HS-5 (cell line): ENCODE measurements at places on chromosomes 1 and 21.

GRCh38 chr1:36656271-36656670 lies 173.6 kb upstream of the CSF3R start:
- no peak for DNase-seq

DNA sequence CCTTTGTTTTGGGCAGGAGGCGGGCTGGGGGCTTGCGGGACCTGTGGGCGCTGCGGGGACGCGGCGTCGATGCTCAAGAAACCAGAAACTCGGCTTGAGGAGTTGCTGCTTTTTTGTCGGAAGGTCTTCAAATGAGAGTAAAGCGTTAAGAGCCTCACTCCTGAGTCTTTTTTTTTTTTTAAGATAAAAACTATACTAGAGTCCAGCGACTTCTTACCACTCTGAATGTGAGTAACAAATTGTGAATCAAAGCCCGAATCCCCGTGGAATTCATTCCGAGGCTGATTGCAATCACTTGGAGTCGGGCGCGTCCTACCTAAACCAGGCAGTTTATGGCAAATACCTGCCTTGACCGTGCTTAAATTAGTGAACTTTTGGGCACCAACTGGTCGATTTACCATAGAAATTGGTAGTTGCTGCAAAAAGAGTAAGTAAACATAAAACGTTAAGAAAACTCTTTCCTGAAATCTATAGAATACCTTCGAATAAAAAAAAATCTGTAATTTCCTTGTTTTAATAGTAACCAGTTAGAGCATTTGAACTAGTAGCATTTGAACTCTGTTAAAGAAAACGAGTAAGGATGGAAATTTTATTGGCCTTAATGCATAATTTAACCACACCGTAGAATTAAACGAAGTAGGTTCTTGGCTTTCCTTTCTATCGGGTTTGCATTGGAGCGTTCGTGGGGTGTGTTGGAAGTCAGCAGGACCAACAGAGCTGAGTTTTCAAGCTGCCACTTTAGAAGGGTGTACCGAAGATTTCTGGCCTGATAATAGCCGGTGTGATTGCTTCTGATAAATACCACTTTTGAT lies 769 bp downstream of the GPSM2 start:
- no peak for DNase-seq

- no peak for DNase-seq
Measured at GRCh38 chr1:196951711-196952394, 8.3 kb downstream of the CFHR2 start.

DNA sequence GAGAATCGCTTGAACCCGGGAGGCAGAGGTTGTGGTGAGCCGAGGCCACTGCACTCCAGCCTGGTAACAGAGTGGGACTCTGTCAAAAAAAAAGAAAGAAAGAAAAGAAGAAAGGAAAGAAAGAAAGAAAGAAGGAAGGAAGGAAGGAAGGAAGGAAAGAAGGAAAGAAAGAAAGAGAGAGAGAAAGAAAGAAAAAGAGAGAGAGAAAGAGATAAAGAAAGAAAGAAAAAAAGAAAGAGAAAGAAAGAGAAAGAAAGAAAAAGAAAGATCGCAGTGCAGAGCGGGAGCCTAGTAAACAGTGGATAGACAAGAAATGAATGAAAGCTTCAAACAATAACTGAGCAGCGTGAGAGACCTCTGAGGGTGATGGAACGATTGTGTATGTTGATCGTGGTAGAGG lies 20.6 kb upstream of the GRHL3 start:
- no peak for DNase-seq

DNA sequence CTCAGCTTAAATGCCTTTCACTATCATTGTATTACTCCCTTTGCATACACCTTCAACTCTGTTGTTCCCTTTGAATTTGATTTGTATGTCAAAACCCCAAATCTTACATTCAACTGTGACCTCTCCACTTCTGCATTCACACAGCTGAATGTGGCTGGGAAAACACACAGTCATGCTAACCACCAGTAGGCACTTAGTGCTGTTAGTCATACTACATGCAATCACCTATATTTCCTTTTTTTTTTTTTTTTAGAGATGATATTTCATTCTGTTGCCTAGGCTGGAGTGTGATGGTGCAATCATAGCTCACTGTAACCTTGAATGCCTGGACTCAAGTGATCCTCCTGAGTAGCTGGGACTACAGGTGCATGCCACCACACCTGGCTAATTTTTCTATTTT lies 16.2 kb downstream of the BTBD8 start:
- DNase-seq, result no peak

- no peak for DNase-seq
Measured at GRCh38 chr1:154972213-154972516, 1.6 kb upstream of the SHC1 start.

DNA sequence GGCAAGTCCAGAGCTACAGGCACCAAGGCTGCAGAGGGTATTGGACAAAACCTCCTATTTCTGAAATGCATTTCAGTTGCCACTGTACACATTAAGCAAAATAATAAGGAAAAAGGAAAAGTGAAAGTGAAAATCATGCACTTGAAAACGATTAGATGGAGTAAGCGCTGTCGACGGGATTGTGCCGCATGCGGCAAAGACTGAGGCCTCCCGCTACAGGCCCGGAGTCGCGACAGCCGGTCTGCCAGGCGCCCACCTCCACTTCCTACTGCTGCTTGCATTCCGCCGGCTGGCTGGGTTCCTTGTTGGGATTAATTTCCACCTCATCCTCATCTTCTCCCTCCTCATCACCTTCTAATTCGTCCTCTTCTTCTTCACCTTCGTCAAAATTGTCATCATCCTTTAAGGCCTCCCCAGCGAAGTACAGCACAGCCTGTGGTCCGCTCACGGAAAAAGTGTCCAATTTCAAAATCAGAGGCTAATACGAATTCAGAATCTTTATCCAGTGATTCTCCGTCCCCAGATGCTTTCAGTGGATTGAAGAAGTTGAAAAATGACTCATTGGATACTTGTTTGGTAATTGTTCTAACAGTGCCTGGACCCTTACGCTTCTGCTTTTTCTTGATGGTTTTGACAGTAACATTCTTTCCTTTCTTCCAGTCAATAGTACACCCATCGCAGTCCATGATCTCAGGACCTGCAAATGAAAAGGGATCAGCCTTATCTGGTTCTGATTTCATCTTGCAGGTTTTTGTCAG lies 38.0 kb downstream of the CD58 start:
- no peak for DNase-seq

- DNase-seq, result no peak
Measured at GRCh38 chr1:247962911-247963588, 2.0 kb upstream of the OR2AK2 start.

GRCh38 chr21:42535602-42536171 lies 22.0 kb downstream of the SLC37A1 start:
- no peak for DNase-seq

DNA sequence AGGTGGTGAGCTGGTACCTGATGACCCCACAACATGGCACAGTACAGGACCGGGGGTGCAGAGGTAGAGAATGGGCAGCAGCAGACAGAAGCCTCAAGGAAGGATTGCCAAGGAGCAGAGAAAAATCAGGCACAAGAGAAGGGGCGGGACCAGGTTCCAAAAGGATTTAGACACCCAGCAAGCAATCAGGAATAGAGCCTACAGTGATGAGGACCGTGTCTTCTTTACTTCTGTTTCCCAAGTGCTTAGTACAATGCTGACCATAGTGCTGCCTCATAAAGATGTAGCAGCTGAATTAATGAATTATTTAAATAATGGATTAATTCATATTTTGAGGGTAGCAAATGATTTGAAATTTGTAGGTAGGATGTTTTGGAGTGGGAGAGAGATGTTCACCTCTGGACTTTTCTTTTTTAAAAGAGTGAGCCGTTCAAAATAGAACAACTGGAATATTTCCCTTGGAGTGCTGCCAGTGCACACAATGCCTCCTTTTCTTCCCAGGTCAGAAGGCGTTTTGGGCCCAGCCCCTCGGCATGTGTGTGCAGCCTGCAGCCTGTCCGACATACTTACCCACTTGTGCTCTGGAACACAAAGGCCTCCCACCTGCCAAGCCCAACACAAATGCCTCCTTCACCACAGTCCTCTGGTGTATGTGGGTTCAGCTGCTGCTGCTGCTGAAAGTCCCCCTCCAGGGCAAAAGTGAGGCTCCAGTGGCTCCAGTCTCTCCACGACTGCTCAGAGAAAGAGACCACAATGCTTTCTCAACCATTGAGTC lies 19.6 kb downstream of the KANK4 start:
- DNase-seq, result no peak

- DNase-seq, result no peak
Measured at GRCh38 chr1:31785947-31786290, 21.8 kb upstream of the ADGRB2 start.

- DNase-seq, result no peak
Measured at GRCh38 chr1:158146165-158146564, 34.5 kb upstream of the CD1D start.

GRCh38 chr21:17343055-17343454 lies 169.8 kb upstream of the CXADR start:
- DNase-seq, result no peak

- peak; percentile 8 for DNase-seq
Measured at GRCh38 chr1:219938706-219939105, 10.3 kb upstream of the SLC30A10 start.

DNA sequence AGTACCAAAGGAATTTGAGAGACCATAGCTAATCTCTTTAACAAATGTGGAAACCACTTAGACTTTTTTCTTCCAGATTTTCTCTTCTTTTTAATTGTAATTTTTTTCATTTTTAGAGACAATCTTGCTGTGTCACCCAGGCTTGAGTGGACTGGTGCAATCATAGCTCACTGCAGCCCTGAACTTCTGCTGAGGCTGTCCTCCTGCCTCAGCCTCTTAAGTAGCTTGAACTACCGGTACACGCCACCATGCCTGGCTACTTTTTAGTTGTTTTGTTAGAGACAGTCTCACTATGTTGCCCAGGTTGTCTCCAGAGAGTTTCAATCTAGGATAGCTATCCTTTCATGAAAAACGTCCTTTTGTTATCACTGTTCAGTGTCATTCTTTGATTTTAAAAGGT lies 15.0 kb downstream of the PRRC2C start:
- DNase-seq, result no peak

GRCh38 chr1:230261928-230262650 lies 164.0 kb downstream of the PGBD5 start:
- DNase-seq, result no peak

DNA sequence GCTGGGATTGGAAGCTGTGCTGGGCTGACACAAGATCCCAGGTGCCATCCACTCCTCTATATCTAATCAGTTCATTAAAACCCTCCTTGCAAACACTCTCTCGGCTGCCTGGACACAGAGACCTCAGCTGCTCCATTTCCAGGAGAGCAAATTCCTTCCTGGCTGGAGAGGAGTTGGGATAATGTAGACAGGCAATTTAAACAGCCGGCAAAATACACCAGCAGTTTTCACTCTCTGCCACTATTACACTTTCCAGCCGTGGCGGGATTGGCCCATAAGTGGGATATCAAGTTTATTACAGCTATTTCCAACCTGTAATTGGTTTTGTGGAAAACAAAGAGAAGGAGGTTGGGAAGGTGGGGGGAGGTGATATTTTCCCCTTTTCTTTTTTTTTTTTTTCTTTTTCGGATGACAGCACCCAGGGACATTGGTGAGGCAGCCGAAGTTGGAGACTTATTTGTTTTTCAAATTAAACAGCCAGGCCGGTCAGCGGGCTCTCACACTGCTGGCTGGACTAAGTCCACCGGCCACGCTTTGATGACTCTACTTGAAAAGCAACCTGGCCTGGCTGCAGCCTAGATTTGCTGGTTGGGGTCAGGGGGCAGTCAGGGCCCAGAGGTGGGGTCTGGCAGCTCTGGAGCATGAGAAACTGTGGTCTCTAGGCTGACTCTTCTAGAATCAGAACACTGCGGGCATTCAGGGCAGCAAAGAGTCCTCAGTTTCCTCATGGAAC lies 177.4 kb downstream of the IGSF21 start:
- no peak for DNase-seq

GRCh38 chr1:169844941-169845608 lies 48.6 kb downstream of the SCYL3 start:
- DNase-seq, result no peak

DNA sequence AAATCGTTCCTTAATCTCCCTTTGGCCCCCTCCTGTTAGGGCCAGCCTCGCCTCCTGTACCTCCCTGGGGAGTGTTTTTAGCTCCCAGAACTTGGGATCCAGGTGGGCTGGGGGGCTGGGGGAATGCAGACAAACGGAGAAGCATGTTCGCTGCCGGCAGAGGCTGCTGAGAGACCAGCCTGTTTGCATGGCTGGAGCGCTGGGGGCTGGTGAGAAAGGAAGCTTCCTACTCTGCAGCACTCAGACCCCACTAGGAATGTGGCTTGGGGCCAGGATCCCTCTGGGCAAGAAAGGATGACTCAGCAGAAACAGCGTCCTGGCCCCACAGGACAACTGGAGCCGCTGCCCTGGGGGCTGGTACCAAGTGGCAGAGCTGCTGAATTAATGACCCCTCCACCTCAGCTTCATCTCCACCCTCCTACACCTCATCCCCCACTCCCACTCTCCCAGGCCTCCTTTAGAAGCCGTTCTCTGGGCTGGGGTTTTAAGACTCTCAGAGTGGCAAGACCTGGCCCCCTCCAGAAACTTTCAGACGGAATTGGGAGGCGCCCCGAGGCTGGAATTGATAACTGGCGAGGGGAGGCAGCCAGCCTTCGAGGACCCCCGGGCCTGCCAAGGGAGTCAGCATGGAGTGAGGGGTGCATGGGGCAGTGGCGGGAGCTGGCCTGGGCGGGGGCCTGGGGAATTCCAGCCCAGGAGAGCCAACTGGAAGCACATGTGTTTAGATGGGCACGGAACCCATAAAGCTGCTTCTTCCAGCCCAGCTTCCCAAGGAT lies 28.5 kb upstream of the EPS8L3 start:
- no peak for DNase-seq

- no peak for DNase-seq
Measured at GRCh38 chr21:46667741-46668380, 32.4 kb downstream of the PRMT2 start.

GRCh38 chr1:17611991-17612390 lies 72.5 kb downstream of the ARHGEF10L start:
- DNase-seq, result no peak

GRCh38 chr1:29264773-29265389 lies 28.6 kb downstream of the PTPRU start:
- no peak for DNase-seq

DNA sequence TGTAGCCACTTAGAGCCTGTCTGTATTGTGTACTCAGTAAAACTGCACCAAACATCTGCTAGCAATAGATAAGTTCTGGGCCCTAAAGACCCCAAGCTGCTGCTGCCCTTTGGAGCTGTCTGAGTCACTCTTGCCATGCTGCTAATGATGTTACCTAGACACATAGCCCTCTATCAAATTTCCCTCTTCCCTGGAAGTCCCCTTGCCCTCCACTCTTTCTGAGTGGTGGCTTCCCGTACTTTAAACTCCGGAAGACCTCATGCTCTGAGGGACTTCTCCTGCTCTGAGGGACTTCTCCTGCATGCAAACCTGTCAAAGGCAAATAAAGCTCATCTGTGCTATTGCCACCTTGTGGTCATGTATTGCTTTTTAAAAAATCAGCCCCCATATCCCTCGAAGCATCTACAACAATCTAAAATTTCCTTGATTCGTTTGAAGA lies 34.0 kb downstream of the FH start:
- DNase-seq, result no peak

- DNase-seq, result no peak
Measured at GRCh38 chr1:157239936-157240335, 101.7 kb upstream of the ETV3 start.

GRCh38 chr1:197862221-197862620 lies 40.2 kb upstream of the C1orf53 start:
- DNase-seq, result no peak

- no peak for DNase-seq
Measured at GRCh38 chr1:54273795-54274163, 73.8 kb downstream of the MRPL37 start.

GRCh38 chr1:154459080-154459479 lies 42.9 kb upstream of the TDRD10 start:
- no peak for DNase-seq
